ENCODE measurements at places on chromosomes 5 and 9.

DNA sequence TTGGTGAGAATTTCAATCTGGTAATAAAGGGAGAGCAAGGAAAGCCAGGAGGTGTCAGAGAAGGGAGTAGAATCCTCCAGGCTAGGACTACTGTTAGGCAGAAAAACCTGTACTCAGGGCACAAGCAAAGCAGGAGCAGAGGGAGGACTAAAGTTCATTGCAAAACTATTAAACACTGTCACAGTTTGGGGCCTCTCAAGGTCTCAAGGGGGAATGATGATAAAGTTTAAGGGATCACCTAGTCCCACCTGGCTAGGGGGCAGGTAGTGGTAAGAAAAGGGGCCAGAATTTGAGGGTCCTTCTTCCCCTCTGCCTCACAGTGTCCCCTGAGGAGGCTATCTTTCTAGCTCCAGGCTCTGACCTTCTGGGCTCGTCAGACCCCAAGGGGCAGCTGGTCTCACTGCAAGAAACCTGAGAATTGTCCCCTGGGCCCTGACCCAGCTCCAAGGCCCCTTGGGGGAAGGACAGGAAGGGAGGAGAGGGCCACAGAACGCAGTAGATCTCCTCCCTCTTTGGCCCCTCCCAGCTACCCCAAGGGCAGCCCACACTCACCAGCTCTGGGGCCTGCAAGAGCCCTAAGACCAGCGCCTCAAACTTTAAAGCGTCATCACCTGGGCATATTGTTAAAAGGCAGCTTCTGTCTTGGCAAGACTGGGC is 974 bp downstream of the CCDC69 start:
- no peak for DNase-seq

GRCh38 chr9:99594056-99594780 is 227.5 kb upstream of the NR4A3 start:
- DNase-seq = no peak

DNA sequence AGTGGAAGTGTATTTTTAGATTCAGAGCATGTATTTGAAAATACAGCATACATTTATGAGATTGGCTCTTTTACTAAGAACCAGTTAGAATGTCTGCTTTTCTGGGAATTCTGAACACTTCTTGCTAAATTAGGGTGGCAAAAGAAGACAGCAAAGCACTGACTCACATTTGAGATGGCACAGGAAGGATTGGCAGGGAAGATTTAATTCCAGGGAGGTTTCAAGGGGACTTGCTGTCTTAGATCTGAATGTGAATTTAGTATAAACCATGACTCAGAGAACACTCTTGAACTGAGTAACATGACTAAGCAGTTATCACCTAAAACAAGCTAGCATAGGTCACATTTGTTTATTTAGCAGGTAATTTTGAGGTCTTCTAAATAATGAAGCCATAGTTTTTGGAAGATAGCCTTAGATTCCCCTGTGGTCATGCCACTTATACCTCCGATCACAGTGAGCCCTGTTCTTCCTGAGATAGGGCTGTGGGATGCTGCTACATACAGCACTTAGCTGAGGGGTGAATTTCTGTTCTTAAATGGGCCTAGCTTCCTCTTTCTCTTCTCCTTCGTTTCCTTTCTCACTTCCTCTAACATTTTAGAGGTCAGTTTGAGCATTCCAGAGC is 173.8 kb downstream of the PCSK1 start:
- DNase-seq = peak; percentile 67

DNA sequence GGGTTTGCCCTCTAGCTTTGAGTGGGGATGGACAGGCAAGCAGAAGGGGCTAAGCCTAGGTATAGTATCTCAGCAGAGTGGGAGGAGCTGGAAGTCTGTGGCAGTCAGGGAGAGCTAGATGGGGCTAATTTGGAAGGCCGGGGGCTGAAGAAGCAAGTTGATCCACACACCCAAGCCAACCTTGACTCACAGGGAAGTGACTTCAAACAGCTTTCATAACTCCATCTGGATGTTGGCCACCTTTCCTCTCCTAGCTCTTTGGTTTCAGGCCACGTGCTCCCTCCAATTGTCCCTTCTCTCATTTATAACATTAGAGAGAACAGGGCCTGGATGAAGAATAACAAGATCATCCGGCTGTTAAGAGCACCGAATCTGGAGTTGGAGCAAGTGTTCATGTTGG is 36.8 kb downstream of the EGR1 start:
- no peak for DNase-seq

GRCh38 chr9:91221332-91221731 is 140.4 kb downstream of the AUH start:
- DNase-seq = no peak

DNA sequence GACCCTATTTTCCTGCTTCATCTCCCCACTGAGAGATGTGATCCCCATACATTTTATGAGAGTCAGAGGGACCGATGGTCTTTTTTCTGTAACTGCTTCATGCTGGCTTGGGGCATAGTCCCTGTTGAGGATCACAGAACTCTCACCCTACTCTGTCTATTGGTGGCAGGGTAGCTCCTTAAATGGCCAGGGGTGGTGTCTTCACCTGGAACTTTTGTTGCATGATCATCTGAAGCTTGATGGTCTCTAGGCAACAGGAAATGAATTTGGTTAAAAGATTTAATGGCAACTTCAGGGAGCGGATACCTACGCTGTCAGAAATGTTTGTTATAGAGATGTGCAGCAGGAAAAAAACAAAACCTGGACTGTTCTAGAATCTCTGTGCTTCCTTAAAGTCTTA is 87.0 kb upstream of the GLIS3 start:
- no peak for DNase-seq

DNA sequence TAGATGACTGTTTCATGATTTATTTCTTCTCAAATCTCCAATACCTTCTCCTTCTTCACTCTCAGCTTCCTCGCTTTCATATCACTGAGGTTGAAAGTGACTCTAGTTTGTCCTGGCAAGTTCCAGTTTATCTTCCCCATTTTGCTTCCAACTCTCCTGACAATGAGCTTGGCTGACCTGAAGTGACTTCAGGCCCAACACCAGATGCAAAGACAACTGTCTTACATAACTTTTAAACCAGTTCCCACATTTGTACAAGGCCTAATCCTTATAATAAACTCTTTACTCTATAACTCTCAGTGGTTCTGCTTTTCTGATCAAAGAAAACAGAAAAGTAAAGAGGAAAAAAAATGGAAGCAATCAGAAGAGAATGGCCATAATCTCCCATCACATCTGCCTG is 22.0 kb downstream of the GNG10 start:
- DNase-seq = no peak

GRCh38 chr9:133851693-133852092 is 113.5 kb upstream of the SARDH start:
- no peak for DNase-seq

- DNase-seq = no peak
Measured at GRCh38 chr9:109923471-109923760, 143.4 kb downstream of the PALM2AKAP2 start.

DNA sequence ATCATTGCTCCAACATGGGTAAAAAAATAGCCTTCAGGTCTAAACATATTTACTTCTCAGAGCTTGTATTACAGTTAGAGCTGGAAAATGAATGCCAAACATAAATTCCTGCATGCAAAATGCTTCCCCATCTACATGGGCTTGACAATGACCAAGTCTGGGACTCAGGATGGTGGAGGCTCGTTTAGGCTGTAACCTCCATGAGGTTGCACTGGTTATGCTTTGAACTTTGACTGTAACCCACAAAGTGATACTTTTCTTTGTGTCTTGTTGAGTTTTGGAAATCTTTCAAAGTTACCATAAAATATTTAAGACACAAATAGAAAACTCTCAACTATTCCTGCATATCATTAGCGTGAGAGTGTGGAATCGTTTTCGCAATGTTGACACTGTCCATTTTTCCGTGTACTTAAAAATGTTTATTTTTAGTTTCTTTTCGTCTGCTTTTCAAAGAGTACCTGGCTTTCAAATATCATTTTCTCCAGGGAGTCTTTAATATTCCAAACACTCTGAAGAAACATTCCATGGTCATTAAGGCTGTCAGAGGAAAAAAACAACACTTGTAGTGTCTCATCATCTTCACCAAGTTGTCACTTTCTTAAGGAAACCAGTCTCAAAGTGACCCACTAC is 487.8 kb downstream of the ENC1 start:
- no peak for DNase-seq

DNA sequence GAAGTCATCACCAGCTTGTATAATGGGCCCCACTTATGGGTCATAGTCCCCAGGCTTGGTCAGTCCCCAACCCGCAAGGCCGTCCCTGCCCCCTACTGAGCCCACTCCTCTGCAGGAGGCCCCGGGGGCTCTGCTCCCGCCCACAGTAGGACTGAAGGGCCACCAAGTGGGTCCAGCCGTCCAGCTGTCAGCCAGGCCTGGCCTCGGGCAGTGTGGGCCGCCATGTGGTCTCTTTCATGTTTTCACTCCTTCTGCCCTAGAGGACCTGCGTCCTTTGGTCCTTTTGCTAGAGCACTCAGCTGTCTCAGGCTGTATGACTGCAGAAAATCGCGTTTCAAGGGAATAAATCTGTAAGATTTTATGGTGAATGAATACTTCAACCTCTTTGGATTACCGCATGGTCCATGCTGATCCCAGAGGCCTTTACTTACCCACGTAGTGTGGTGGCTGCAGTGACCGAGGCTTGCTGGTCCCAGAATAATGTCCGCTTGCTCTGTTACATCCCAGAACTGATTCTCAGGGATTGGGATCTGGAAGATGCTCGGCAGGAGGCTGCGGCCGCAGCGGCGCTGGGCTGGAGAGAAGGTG is 105.7 kb upstream of the FAM120A start:
- no peak for DNase-seq

DNA sequence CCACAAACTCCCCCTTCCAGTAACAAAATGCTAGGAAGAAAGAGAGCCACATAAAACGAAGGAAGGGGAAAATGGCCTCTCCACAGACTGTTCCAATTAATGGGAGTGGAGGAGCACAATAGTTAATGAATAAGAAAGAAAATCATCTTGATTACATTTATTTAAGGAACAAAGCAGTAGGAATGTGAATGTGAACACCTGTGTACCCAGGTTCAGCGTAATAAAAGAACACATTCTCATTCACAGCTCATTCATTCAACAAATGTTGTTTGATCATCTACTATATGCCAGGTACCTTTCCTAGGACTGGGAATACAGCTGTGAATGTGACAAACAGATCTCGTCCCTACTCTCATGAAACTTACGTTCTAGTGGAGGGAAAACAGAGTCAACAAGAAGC is 35.7 kb downstream of the SIL1 start:
- no peak for DNase-seq

GRCh38 chr9:1591310-1591709 is 423.8 kb upstream of the SMARCA2 start:
- no peak for DNase-seq

DNA sequence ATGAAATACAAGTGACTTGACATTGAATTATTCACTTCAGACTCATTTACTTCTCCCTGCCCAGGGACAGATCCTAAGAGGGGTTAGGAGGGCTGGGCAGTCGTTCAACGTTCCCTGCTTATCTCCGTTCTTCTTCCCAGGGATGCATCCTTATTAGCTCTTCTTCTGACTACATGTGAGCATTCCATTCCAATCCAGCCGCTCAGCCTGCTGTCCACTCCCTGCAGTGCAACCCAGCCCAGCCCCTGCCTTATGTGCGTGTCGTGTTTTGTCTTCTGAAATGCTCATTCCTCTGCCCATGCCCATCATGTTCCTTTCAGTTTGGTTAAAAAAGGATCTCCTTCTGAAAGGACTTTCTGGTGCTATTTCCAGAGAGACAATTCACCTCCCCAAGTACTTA is 64.7 kb upstream of the PALM2AKAP2 start:
- no peak for DNase-seq

DNA sequence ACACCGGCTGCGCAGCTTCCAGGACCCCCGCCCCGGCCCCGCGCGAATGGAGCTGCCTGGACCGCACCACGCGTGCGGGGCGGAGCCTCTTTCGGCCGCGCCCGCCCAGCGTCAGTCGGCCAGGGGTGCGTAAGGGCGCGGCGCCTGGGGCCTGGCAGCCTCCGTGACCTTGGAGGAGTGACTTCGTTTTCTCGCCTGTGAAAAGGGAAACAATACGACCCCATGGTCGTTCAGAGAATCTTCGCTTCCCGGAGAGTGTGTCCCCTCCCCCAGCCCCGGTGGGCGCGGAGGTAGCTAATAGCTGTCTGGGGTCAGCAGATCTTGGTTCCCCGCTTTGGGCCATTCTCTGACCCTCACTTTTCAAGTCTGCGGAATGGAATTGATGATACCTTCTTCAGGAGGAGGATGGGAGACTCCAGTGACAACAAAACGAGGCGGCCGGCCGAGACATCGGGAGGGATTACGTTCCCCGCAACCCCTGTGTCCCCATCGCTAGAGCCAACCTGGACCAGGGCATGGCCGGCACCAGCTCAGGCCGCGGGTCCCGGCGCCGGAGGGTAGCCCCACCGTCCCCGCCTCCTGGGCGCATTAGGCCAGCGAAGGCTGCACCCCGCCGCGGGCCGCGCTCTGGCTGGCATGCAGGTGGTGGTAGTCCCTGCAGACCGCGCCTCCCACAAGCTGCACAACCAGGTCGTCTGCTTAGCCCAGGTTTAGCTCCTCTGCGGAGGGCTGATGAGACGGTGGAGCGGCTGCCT is 5.5 kb upstream of the CDHR2 start:
- peak; percentile 65 for DNase-seq

- DNase-seq = peak; percentile 47
Measured at GRCh38 chr5:159987031-159987674, 21.8 kb upstream of the TTC1 start.

DNA sequence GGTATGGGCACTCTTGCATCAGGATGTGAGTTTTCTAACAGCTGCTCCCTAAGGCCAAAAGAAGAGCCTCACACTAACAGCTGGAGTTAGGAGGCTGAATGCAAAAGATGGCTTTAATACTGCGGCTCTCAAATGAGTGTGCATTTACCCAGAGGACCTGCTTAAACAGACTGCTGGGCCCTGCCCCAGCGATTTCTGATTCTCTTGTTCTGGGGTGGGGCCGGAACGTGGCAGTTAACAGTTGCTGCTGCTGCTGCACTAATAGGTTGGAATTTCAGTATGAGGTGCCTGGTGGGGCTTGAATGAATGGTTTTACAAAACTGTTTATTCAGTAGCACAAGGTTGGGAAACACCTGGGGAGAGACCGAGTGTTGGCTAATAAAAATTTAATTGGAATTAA is 26.1 kb downstream of the HMGCR start:
- DNase-seq = no peak

GRCh38 chr9:125262294-125262991 is 817 bp downstream of the GAPVD1 start:
- DNase-seq = no peak
